ENCODE measurements at places on chromosomes 13 and 19.

- DNase-seq = no peak
These were observed at the start of gene TMEM145 for GRCh38 chr19:42313096-42313839. Gene TMEM145, plus strand, starts transcription at chr19:42313309. Its CDS starts 68 bp downstream, at chr19:42313377.

- DNase-seq = no peak
These were observed 94.9 kb downstream of the FAM216B start for GRCh38 chr13:42876270-42876714.

DNA sequence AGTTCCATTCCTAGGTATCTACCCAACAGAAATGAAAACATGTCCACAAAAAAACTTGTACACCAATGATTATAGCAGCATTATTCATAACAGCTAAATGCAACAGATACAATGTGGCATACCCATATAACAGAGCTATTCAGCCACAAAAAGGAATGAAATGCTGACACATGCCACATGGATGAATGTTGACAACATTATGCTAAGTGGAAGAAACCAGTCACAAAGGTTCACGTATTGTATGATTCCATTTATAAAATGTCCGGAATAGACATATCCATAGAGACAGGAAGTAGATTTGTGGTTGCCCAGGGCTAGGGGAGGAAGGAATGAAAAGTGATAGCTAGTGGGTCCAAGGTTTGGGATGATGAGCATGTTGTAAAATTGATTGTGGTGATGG, 10.8 kb downstream of the CRYL1 start:
- no peak for DNase-seq

DNA sequence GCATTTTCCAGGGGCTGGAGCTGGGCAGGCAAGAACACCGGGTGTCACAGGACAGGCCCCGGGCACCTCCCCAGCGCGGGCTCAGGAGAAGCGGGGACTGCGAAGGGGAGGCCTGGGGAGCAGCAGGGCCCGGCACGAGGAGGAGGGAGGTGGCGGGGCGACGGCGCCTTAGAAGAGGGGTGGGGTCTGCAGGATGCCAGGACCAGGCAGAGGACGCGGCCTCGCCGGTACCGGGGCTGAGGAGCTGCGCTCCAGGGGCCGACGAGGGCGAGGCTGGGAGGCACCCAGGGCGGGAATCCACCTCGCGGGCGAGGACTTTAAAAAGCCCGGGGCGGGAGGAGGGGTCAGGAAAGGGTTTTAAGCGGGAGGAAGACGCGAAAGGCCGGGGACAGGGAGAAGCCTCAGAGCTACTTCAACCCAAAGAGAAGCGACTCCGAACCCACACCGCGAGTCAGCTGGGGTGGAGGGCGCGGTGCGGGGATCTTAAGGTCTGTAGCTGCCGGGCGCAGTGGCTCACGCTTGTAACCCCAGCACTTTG, 665 bp downstream of the ZNF347 start:
- DNase-seq = no peak

DNA sequence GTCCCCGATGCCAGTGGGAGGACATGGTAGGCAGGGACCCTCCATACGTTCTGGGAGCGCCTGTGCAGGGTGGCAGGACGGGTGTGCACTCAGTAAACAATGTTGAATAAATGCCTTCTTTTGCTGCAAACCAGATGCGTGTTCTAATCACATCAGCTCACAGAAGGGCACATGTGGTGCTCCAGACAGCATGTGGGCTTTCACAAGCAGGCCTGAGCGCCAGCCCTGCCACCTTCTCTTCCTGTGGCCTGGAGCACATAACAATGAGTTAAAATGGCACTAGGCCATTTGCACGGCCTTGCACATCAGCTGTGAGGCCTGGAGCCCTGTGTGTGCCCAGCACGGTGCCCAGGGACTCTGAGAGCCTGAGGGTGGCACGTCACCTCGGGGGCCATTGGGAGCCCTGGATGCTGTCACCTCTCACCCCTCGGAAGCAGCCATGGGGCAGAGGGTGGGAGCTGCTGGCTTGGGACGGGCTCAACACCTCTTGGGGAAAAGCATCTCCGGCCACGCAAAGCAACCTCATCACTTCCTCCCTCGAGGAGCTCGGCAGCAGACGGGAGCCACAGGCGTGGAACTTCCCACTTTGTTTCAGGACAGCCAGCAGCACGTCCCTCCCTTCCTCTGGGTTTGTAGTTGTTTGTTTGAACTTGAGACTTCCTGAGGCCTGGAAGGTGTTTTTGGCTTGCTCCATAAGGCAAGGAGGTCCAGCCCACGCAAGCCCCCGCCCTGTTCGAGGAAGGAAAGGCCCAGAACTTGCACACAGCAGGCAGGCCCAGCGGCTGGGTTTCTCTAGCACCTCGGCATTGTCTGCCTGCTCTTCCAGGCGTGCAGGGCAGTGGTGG, 9.8 kb downstream of the MCF2L start:
- DNase-seq = no peak

Measured in effector memory CD4-positive, alpha-beta T cell (primary cell).